ENCODE measurements at places on chromosomes 1 and 21. TPM values are rescaled to one million over a fixed set of nuclear protein-coding genes. Genes with fewer than 3 reads are reported as not detected.

The RNU1-2 gene
- total RNA-seq: 3,744 TPM

The KANK4 gene
- not detected for total RNA-seq

The CD1D gene
- total RNA-seq: not detected

The ECE1 gene
- 46.6 TPM for total RNA-seq

The MAP1LC3C gene
- total RNA-seq: not detected

The FCGR2B gene
- total RNA-seq: not detected

The RGS18 gene
- total RNA-seq: 1.1 TPM

The NUDT4B gene
- total RNA-seq: 0.84 TPM

The MMEL1 gene
- not detected for total RNA-seq

The AVPR1B gene
- not detected for total RNA-seq

The RNF223 gene
- not detected for total RNA-seq

The TMCO4 gene
- total RNA-seq: 18.6 TPM

The AMY1C gene
- not detected for total RNA-seq

The MRPL39 gene
- total RNA-seq: 43.5 TPM

The CLCC1 gene
- 14.0 TPM for total RNA-seq

The RIPPLY3 gene
- total RNA-seq: 0.14 TPM
